ENCODE measurements at places on chromosomes 6 and 20. TPM values are rescaled to one million over a fixed set of nuclear protein-coding genes. Genes with fewer than 3 reads are reported as not detected.
A peak's percentile ranks its signal among the peaks of the same experiment; 100 is the strongest.

DNA sequence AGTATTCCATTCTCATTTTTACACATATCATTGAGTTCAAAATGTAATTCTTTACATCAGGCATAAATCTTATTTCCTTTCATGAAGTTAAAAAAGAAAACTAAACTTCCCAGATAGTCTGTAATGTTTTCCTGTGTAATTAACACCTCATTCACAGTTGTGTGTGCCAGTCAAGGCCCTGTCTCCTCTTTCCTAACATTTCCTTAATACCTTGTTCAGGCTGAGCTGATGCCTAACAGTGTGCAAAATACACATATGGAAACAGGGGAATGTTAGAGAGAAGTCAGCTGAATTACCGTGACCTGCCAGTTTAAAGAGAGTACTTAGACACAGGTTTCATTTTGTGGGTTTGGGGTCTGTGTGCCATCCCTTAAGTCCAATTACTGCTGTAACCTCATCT, 208.7 kb downstream of the COL9A1 start:
- DNase-seq, result no peak

TRAPPC3L gene
- not detected for polyA plus RNA-seq

SPTLC3 gene
- 0.05 TPM for polyA plus RNA-seq

FAM50B gene
- 13.9 TPM for polyA plus RNA-seq

CASS4 gene
- not detected for polyA plus RNA-seq

GRCh38 chr6:138393871-138394783, 9.9 kb upstream of the HEBP2 start:
- no peak for DNase-seq

DNA sequence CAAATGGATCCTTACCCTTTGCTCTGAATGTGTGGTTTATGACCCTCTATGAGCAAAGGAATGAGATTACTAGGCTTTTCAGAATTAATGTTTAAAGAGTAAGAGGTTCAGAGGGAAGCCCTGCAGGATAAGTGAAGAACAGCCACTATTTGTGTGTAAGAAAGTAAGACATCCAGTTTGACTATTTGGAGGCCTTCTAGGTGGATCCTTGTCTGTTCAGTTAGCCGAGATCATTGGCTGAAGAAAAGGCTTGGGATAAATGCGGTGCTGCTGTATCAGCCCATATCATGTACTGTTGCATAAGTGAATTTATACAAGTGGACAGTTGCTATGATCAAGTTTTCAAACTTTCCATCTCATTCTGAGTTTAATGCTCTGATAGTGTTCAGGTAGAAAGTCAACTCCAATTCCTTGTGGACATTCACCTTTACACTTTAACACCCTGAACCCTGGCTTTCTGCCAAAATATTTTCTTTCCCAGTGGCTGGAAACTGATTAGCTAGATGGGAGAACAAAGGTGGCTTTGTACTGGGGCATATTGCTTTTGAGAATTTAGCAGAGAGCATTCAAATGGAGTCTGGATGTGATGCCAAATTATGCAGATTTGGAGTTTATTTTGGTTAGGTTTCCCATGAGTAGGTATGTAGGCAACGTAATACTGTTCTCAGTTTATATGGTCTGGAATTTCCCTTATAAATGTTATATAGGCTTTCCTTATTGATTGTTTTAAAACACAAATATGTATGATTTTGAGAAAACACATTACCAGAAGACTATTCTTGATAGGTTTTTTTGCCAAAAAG, 15.0 kb downstream of the PARD6B start:
- no peak for DNase-seq

DNA sequence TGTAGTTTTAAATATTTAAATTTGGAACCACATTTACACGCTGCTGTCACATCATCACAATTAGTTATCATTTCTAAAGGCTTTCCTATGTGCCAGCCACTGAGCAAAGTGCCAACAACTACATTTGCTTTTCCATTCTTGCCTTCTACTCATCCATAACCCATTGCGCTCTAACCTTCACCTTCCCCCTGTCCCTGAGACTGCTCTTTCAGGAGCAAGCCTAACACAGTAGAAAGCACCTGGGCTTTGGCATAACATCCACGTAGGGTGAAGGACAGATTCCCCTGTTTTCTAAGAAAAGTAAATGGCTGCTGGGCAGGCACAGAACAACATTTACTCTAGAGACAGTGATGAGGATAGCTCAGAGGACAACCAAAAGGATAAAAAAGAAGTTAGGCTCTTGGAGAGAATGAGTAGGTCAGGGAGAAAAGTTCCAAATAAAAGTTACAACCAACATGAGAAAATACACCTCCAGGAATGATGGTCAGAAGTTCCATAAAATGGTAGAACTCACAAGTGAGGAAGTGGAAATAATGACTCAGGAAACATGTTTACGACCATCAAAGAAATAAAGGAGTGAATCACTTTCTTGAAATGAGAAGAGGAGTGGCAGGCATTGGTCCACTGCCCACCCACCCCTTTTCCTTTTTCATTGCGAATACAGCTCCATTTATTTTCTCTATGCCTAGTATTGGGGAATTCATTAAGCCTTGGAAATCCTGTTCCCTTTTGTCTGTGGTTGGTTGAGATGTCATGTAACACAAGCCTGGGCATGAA, 77.2 kb downstream of the PFDN4 start:
- peak; percentile 74 for DNase-seq

TBX18 gene
- 61.8 TPM for polyA plus RNA-seq

C6orf141 gene
- polyA plus RNA-seq, result 5.7 TPM

- no peak for DNase-seq
Observed at GRCh38 chr20:46148313-46149208, 30.4 kb downstream of the CD40 start.

CLPSL1 gene
- not detected for polyA plus RNA-seq

PARD6B gene
- 0.03 TPM for polyA plus RNA-seq

GRCh38 chr6:118746825-118747174, 95.4 kb upstream of the CEP85L start:
- no peak for DNase-seq

DNA sequence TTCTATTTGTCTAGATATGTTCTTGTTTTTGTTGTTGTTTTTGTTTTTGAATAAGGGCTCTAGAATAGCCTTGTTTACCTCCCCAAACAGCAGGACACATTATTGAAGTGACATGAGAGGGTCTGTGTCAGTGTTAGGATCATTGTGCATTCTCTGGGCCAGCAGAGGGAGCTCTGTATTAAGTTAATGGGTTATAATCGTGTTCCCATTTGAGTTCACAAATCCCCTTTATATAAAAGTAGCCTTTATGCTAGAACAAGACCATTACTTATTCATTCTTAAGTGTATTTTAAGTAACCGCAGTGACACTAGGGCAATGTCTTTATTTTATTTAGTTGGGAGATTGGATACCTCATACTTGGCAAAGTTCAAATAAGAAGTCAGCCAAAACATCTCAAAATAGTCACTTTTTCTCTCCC, 44.8 kb downstream of the STK4 start:
- peak; percentile 74 for DNase-seq

GRCh38 chr6:27352850-27353249, 35.7 kb upstream of the ZNF391 start:
- no peak for DNase-seq

- peak; percentile 55 for DNase-seq
Observed at GRCh38 chr6:63804381-63804956, 168.9 kb downstream of the PHF3 start.

- no peak for DNase-seq
Observed at GRCh38 chr20:48695255-48695654, 132.5 kb downstream of the PREX1 start.

- no peak for DNase-seq
Observed at GRCh38 chr20:49635166-49635565, 67.2 kb upstream of the PTGIS start.

DNA sequence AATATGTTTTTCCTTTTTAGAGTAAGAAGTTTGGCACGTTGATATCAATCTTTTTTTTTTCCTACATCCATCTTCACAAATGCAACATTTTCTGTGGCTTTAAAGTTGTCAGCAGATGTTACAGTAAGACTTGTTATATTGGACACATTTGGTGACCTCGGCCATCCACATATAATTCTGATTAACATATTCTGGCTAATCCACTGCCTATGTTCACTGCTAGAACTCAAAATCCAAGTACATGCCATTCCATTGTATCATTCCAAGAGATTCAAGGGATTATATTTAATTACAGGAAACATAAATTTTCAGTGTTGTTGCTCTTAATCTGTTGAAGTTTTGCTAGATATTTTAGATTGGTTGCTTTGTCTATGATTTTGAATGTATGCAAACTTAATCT, 367.6 kb downstream of the TENT5A start:
- DNase-seq, result no peak

DNA sequence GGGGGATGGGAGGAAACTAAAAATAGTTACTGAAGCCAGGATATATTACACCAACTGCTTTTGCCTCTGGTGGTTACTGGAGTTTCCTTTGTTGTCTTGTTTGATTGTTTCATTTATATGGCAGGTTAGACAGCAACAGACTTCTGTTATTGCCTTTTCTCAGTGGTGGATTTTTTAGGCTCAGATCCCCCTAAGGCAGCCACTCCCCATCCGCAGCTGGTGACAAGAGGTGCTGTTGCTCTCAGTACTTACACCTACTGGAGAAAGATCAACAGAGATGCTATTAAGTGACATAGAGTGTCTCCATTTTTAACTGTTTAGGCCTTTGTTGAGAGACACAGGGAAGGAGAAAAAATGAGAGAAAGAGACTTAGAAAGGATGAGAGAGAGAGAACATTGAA, 552.1 kb downstream of the PKHD1 start:
- no peak for DNase-seq

GRCh38 chr6:43962458-43962857, 164.8 kb downstream of the MRPL14 start:
- no peak for DNase-seq

SEL1L2 gene
- polyA plus RNA-seq, result not detected

DNA sequence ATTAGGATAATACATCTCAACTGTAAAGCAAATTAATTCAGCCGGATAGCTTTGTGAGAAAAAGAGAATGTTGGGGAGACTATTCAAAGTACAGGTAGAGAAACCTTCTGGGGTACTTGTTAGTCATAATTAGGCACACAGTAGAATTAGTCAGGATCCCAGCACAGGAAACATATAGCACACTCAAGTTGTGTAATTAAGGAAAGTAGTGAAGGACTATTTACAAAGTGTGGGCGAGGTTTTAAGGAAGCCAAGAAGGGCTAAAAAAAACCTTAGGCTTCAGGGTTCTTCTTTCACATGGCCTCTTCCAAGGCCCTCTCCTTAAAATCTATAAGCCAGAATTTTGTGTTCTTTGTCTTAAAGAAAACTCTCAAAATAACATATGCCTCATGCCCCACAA, 126.7 kb downstream of the RTN4IP1 start:
- no peak for DNase-seq

DNA sequence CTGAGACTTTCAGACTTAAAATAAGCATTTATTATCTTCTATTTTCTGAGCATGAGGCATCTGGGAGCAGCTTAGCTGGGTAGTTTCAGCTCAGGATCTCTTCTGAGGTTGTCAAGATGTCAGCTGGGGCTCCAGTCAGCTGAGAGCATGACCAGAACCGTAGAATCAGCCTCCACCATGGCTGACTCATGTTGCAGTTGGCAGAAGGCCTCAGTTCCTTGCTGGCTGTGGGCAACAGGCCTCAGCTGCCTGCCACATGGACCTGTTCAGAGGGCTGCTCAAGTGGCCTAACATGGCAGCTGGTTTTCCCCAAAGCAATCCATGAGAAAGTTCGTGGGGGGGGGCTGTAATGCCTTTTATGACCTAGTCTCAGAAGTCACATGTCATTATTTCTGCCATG, 142.3 kb downstream of the LY86 start:
- peak; percentile 43 for DNase-seq

GRCh38 chr6:1379017-1379787, 10.2 kb upstream of the FOXF2 start:
- no peak for DNase-seq

PMEPA1 gene
- 33.2 TPM for polyA plus RNA-seq

NHSL1 gene
- 25.2 TPM for polyA plus RNA-seq

DNA sequence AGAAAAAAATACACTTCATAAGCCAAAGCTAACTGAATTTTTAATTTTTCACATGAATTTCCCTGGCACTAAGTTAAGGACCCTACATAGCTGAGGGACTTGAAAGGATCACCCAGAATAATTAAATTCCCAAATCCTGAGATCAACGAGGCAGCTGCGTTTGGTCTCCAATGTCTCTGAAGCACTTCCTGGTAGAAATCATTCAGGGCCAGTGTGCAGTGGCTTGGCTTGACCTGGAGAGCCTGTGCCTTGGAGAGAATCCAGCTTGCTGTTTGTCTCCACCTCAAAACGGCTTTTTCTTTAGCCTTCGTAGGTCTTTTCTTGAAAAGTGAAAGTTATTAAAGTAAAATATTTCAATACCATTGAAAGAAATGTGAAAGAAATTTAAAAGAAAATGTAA, 92.4 kb downstream of the SMOC2 start:
- DNase-seq, result peak; percentile 13

FLOT1 gene
- polyA plus RNA-seq, result 146 TPM

- no peak for DNase-seq
Observed at GRCh38 chr6:34650823-34651222, 45.7 kb downstream of the ILRUN start.

CCR6 gene
- polyA plus RNA-seq, result not detected

- DNase-seq, result peak; percentile 7
Observed at GRCh38 chr6:34027445-34027936, 118.4 kb downstream of the GRM4 start.

DSP gene
- 0.03 TPM for polyA plus RNA-seq

GRCh38 chr6:84657486-84657885, 106.9 kb downstream of the TBX18 start:
- no peak for DNase-seq

ADGRB3 gene
- not detected for polyA plus RNA-seq

GRCh38 chr6:5729813-5730517, 276.8 kb downstream of the NRN1 start:
- DNase-seq, result no peak

SLC52A3 gene
- polyA plus RNA-seq, result not detected

- DNase-seq, result peak; percentile 84
Observed at GRCh38 chr6:43509984-43510826, at the start of gene LRRC73. LRRC73 (minus strand) TSS chr6:43510346; CDS start chr6:43509785, 561 bp downstream.

DNA sequence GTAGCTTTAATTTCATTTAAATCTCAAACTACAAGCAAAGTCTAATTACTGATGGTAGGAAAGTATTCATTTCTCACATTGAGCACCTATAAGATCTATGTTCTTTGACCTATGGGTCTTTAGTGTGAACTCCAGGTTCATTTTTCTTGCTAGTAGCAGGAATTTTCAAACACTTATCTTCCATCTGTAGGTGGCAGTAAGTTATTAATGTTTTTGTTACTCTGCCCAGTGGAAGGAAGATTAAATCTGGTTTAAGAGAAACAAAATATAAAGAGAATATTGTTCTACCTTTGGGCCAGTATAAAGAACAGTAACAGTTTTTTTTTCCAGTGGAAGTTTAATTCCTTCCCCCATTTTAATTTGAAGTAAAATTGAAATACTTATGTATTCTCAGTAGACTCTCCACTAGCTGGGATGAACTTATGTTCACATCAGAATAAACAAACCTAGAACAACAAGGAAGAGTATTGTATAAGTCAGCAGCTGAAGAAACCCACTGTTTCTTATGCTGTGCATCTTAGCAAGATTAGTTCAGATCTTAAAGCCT, 328.2 kb downstream of the PHF3 start:
- no peak for DNase-seq

DNA sequence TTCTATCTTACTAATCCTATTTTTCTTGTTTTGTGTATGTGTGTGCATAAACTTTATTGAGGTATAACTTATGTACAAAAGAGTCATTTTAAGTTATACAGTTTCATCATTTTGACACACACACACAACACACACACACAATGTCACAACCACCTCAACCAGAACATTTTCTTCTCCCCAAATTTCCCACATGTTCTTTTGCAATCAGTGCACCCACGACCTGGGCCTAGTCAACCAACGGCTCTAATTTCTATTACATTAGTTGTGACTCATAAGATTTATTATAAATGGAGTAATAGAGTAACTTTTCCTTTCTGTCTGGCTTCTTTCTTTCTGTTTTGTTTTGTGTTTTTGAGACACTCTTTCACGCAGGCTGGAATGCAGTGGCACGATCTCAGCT, 9.8 kb upstream of the POM121L2 start:
- no peak for DNase-seq

All from endothelial cell of umbilical vein (primary cell).